Activated CD8-positive, alpha-beta memory T cell treated with anti-CD3 and anti-CD28 coated beads for 4 hours (primary cell): ENCODE measurements at places on chromosomes 7 and 10.

DNA sequence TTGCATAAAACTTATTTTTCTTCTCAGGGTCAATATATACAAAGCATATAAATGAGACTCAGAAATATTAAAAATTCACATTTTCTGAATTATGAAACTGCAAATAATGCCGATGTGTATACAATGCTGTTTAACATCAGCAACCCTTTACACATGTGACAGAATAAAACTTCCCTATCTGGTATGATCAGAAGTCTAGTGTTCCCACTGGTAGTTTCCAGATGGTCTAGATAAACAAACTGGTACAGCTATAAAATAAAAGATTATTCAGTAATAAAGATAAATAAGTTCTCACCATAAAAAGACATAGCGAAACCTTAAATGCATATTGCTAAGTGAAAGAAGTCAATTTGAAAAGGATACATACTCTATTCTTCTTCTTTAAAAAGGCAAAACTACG is 7.9 kb downstream of the POLR1F start:
- no peak for DNase-seq

DNA sequence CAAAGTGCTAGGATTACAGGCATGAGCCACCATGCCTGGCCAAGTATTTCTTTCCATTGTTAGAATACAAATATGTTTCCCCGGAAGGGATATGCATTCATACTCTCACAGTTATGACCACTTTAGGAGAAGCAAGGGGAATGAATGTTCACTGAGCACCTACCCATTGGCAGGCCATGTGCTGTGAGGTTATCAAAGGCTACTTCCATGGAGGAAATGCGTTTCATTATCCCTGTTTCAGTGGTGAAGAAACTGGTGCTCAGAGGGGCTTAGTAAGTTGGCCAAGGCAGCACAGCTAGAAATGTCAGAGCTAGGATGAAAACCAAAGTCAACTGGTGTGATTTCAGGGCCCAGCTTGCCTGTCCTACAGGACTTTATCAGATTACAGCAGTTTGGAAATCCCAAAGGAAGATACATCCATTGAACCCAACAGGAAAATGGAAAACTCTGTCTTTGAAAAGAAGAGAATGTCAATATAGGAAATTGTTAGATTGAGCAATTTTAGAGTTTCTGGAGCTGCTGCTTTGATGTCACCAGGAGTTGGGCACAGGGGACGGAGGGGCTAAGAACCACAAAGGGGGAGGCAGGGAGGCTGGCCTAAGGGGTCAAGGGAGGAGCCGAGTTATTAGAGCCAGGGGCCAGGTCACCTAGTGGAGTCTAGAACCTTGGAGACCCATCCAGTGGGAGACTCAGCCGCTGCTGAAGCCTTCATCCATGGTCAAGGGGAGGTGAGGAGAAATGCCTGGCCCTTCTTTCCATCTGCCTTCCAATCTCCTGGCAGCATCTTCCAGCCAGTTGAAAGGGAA is 319.8 kb downstream of the FRMD4A start:
- no peak for DNase-seq

GRCh38 chr7:1609023-1609422 is 39.2 kb upstream of the PSMG3 start:
- no peak for DNase-seq

DNA sequence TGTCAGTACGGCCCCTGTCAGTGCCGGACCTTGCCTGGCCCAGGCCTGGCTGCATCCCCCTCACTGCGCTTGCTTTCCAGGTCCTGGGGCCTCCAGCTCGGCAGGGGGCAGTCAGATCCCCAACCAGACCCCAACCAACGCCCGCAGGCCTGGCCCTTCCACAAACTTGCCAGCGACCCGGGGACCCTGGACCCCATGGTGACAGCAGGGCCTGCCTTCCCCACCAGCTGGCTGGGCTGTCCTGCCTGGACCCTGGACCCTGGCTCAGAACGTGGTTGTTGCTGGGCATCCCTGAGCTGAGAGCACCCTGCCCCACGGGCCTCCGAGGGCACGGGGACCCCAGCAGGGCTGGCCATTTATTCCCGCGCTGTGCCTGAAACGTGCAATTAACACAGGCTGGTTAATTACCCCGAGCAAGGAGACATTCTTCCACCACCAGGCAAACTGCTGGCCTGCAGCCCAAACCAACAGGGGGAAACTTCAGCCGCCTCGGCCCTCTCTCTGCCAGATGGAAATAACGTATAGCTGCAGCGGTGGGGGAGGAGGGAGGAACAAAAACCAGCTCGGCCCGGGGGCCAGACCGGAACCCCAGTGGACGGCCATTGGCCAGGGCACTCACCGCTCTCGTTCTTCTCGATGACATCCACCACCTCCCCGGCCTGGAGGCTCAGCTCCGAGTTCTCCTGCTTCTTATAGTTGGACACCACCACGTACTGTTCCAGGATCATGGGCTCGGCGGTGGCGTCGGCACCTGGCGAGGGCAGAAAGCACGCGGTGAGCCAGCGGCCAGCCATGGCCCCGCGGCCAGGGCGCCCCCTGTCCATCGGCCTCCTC is 167.1 kb downstream of the NEURL1 start:
- no peak for DNase-seq

DNA sequence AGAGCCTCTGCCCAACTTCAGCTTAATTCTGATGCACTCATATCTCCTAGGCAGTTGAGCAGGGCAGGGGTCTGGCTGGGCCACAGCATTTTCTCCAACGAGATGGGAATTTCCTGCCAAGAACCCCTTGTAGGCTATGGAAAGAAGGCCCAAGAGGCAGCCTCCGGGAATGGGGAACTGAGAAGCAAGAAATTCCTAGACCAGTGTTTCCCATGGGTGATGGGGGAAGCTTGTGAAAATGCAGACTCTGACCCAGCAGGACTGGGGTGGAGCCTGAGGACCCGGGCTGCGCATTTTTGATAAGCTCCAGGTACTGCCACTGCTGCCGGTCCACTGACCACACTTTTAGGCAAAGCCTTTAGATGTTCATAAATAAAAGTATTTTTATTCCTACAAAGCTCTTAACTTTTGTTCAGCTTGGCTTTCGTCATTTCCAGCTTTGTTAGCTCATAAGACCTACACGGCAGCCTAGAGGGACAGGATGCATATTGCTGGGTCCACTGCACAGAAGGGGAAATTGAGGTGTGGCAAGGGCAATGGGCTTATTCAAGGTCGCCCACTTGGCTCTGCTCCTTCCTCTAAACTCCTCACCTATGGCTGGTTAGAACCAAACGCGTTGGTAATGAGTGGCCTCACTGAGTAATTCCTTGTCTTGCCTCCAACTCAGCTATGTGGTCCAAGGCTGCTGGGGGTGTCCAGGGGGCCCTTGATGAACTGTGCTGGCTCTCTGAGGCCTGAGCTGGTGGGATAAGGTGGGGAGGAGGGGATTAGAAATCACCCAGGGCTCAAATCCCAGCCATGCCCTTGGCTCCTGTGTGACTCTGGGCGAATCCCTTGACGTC is 29.5 kb downstream of the ZCCHC24 start:
- DNase-seq: no peak

- DNase-seq: no peak
These were observed 63.0 kb downstream of the GRID1 start for GRCh38 chr10:86303626-86304025.

- DNase-seq: no peak
These were observed 5.3 kb downstream of the GLRX3 start for GRCh38 chr10:130141460-130141859.

GRCh38 chr7:104963991-104964385 is 50.0 kb upstream of the KMT2E start:
- DNase-seq: no peak

- no peak for DNase-seq
These were observed 22.8 kb upstream of the TARP start for GRCh38 chr7:38296059-38296857.

- no peak for DNase-seq
These were observed 387.9 kb downstream of the TCERG1L start for GRCh38 chr10:130923596-130923995.

GRCh38 chr10:31754803-31755624 is 173.6 kb downstream of the ARHGAP12 start:
- DNase-seq: no peak

DNA sequence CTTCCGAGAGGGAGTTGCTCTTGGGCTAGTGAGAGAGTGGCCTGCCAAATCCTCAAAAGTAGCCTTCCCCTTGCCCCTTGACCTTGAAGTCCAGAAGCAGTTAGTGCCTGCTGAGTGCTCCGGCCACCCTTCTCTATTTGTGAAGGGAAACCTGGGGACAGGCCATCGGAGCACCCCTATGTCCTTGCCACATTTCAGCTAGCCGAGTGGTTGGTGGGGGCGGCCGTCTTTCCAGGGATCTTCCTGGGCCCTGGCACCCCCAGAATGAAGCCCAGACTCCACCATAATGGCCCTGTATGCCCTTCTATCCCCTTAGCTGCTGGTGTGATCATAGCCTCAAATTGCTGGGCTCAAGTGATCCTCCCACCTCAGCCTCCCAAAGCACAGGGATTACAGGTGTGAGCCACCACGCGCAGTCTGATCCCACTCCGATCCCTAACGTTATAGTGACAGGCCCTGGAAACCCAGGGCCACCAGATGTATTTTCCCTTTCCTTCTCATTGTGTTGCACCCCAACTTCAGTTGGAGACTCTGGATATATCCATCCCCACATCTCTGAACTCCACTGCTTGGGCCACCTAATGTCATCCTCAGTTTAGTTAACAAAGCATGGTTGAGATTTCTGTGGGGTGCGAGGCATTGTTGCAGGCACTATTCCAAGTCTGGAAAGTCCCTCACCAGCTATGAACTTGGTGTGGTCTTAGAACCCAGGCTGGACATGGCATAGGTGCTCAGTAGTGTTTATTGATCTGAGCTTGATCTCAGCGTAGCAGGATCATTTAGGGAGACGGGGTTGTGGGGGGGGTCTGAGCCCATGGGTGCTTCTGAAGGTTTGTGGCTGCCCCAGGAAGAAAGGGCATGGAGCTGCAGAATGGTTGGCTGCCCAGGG is 1.6 kb downstream of the TSPAN14 start:
- no peak for DNase-seq

DNA sequence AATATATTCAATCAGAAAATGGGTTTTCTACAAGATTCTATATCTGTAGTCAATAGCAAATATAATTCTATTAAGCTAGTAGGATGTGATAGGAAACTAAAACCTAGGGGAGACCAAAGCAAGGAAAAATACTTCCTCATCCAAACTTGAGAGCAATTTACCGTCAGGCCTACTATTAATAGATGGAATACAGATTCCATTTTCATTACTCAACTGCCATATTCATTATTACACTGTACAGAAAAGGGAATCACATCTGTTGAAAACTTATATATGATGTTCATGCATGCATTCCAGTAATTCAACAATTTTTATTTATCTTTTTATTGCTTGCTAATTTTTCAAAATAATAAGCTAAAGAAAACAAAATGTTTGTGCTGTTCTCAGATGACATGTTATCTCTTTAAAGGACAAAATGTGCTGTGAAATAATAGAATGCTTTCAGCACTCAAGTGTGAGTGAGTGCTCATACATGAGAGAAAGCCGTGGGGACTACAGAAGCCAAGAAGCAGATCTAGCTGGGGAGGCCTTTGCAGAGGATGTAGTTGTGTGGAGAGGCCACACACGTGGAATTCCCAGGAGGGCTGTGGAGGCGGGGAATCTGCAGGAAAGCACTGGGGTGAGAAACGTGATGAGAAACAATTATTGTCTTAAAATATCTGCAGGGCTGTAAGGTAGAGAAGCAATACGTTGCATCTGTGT is 110.0 kb downstream of the EGFR start:
- no peak for DNase-seq

GRCh38 chr10:7255517-7255916 is 155.3 kb downstream of the SFMBT2 start:
- no peak for DNase-seq
